ENCODE measurements at places on chromosomes 3 and 15.
A peak's percentile ranks its signal among the peaks of the same experiment; 100 is the strongest.

DNA sequence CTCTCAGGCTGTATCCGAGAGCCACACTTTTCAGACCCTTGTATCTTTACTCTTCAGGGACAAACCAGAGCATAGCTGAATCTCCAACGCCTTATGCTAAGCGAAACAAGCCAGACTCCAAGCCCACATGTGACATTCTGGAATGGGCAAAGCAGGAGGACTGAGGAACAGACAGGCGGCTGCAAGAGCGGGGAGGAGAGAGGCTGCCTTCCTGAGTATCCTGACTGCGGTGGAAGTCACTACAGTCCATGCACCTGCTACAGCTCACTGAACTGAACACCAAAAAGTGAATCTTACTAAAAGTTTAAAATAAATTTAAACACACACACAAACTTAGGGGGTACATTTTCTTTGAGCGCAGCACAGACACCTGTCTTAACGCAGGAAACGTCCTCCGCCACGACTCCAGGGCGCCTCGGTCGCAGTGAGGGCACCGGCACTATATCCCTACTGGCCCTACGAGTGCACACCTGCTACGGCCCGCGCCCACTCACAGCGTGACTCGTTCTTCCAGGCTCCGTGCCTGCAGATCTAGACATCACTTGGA is 1.4 kb downstream of the CYFIP1 start:
- DNase-seq, result no peak

GRCh38 chr3:14170531-14171159 is 7.8 kb downstream of the XPC start:
- no peak for DNase-seq

- peak; percentile 16 for DNase-seq
Measured at GRCh38 chr3:142211034-142211433, 14.4 kb downstream of the GK5 start.

DNA sequence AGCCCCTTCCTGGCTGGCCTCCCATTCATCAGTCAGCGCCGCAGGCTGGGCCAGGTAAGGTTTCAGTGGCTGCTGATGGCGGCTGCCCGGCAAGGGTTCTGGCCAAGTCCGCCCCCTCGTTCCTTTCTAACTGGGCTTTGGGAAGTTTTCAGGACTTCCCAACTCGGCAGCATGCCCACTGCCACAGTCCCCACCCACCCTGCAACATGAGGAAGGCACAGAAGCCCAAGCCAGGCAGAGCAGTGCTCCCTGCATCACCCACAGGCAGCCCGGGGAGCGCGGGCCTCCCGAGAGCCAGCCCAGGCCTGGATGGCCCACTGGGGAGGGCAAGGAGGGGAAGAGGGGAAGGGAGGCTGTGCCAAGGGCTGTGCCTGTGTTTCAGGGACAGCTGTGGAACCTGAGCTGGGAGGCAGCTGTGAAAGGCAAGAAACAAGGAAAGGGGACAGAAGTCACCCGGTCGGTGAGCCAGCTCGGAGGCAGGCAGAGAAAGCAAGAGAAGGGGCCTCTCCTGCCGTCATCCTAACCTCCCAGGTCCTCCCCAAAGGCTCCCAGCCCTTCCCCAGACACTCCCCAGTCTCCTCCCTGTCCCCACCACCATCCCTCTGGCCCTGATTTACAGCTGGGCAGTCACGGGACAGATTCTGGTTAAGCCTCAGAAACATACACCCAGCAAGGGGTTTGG is 73.9 kb downstream of the CPN2 start:
- DNase-seq, result peak; percentile 61

DNA sequence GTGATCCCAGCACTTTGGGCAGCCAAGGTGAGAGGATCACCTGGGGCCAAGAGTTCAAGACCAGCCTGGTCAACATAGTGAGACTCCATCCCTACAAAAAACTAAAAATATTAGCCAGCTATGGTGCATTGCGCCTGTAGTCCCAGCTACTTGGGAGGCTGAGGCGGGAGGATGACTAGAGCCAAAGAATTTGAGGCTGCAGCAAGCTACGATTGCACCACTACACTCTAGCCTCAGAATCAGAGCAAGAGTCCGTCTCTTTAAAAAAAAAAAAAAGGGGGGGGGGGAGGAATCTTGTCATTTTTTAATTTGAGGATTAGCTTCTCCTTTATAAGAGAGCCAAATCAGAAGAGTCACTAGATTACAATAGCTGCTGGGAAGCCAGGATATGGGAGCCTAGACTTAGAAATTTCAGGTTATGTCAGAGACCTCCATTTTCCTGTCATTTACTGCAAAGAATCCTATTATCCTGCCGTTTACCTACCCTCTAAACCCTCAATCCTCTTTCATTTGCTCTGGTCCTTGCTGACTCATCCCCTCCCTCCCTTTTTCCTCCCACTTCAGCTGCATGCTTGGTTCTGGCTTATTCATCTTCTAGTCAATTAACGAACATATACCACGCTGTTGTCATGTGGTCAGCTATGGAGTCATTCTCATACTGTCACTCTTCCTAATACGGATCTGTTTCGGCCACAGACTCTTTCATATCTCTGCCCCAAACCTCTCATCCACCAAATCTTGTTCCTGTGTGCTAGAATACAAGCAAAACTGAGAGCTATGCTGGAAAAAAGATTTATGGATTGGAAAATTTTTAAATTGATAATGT is 83.8 kb upstream of the PPIB start:
- peak; percentile 10 for DNase-seq

DNA sequence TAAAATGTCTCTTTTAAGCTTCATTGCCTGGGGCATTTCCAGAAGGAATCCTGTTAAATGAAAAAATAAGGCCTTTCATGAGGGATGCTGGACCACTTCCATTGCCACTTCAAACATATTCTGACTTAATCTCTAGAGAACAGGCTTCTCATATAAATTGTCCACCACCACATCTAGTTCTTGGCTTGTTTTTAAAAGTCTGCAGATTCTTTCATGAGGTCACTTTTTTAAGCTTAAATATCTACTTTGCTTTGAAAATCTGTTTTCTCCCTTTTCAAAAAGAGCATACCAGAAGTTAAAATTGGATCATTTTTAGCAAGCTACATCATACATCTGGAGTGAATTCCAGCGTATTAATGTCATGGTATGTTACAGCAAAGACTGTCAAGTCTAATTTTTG is 131.6 kb downstream of the C3orf70 start:
- no peak for DNase-seq

DNA sequence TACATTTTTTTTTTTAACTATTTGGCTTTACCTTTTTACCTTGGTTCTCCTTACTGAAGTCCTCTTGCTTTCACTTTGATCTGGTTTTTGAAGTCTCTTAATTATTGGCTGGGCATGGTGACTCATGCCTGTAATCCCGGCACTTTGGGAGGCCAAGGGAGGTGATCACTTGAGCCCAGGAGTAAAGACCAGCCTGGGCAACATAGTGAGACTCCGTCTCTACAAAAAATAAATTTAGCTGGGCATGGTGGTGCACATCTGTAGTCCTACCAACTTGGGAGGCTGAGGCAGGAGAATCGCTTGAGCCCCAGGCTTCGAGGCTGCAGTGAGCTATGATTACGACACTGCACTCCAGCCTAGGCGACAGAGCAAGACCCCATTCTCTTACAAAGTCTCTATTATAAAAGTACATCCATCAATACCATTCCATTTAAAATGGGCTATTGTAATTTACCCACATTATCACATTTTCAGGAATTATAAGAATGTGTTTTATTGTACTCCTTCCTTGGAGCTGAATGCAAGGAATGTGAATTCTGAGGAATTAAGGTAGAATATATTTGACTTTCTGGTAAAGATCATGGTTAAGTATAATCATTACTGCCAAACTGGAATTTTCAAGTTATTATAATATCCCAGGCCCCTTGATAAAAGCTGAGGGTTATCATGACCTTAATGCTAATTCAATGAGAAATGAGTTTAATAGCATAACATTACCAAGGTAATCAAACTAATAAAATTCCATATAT is 49.0 kb downstream of the MSL2 start:
- no peak for DNase-seq

GRCh38 chr3:184663356-184663755 is 48.5 kb downstream of the MAGEF1 start:
- no peak for DNase-seq

DNA sequence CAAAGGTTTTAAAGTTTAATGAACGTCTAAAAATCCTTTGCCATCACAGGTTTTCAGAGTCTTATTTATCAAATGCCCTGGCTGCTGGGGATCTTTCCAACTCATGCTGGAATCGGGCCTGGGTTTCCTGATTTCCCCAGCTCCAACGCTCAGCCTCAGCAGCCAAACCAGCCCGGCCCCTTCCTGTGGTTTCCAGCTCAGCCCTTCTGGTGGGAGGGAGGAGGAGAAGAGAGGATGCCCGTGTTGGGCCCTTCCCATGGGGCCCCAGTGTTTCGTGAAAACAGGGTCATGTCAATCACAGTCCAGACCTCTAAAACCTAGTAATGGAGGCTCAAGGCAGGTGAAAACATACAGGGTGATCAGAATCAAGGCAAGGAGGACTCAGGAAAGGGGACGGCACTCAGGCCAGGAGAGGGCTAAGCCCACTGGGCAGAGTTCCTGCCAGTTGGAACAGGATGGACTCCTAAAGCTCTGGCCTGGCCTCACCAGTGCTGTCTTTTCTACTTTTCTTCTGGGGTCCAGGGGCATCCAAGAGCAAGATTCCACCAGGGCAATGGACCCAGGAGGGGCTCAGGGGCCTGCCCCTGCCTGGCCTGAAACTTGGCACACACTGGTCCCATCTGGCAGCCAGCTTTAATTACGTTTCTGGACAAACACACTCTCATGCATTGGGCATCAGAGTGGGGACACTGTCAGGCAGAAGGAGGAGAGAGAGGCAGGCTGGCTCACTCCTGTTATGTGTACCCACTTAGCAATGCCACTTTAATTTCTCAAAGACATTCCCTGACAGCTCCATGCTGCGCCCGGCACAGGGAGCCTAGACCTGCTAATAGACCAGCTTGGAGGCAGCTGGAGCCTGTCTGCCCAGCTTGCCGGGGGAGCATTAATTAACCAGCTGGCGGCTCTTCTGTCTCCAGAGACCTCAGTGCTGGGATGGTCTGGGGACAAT is 194.6 kb downstream of the FAM43A start:
- DNase-seq, result no peak

DNA sequence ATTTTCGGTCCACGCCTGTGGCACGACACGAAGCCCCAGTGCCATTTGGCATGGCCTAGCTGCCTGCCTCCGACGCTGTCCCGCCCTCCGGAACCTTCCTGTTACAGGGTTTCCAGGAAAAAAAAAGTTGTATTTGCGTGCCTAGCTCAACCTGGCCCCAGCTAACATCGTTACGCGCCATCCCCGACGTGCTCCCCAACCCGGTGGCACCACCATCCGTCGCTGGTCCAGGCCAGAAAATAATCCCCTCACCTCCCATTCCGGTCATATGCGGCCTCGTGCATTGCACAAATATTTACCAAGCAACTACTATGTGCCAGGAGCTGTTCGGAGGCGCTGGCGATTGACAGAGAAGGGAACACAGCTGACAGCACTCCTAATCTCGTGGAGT is 1.4 kb upstream of the CYP1A1 start:
- DNase-seq, result no peak

DNA sequence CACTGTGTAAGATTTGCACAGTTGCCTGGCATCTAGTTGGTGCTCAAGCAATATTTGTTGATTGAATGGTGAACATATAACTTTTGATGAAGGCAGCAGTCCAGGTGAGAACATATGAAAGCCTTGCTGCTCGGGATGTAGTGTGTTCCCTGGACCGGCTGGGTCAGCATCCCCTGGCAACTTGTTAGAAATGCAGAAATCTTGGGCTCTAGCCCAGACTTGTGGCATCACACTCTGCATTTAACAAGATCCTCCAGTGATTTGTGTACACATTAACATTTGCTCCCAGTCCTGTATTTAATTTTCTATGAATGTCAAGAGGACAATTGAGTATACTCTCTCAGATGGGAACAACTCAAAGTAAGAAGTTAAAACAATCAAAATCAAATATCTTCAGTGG is 69.0 kb upstream of the SAMMSON start:
- no peak for DNase-seq

GRCh38 chr15:75945953-75946352 is 42.3 kb downstream of the FBXO22 start:
- no peak for DNase-seq

Data from NCI-H1105 treated with DMSO at 0.1 percent for 48 hours (cell line).